ENCODE measurements at places on chromosomes 4 and X.

DNA sequence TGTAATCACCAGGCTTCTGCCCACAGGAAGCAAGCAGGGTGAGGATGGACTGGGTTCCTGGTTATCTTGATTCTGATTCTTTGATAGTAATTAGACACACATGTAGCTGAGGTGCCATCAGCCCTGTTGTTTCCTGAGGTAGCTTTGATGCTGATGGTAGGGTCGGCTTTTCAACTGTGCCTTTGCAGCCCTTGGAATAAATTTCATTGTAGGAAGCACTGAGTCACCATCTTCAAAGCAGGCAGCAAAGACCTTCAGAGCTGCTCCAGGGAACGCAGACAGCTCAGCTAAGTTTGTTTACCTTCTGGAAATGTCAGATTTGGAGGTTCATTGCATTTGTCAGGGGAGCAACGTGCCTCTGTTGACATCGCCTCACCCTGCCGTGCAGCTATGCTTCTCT lies 135.4 kb downstream of the ASMT start:
- no peaks in the 10 kb centered on the region for H3K4me1 ChIP-seq
- H3K4me3 ChIP-seq: no peak overlapping the region
- no peaks in the 10 kb centered on the region for H3K36me3 ChIP-seq
- H3K27ac ChIP-seq: no peak overlapping the region

DNA sequence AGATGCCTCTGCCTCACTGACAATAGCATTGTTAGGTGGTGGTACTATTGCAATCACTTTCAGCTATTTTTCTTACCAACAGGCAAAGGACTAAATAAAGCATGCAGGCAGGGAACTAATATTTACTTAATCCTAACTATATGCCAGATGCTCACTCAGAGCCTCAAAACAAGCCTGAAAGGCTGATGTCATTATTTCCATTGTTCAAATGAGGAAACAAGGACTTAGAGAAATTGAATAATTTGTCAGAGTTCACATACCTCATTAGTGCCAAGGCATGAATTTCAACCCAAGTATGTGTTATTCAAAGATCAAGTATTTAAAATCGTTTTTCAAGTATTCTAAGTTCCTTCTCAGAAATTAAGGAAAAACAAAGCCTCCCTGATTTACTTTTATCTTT lies 374.9 kb upstream of the TECRL start:
- no peaks in the 10 kb centered on the region for H3K27me3 ChIP-seq
- H3K36me3 ChIP-seq: no peaks in the 10 kb centered on the region
- no peak overlapping the region for H3K4me3 ChIP-seq
- DNase-seq: no peak
- H3K27ac ChIP-seq: no peak overlapping the region
- H3K4me1 ChIP-seq: no peaks in the 10 kb centered on the region

GRCh38 chrX:56802428-56802827 lies 73.4 kb downstream of the NBDY start:
- H3K4me3 ChIP-seq: peak overlapping the region; percentile 47
- H3K27me3 ChIP-seq: no peaks in the 10 kb centered on the region
- DNase-seq: no peak
- no peak overlapping the region for H3K27ac ChIP-seq

DNA sequence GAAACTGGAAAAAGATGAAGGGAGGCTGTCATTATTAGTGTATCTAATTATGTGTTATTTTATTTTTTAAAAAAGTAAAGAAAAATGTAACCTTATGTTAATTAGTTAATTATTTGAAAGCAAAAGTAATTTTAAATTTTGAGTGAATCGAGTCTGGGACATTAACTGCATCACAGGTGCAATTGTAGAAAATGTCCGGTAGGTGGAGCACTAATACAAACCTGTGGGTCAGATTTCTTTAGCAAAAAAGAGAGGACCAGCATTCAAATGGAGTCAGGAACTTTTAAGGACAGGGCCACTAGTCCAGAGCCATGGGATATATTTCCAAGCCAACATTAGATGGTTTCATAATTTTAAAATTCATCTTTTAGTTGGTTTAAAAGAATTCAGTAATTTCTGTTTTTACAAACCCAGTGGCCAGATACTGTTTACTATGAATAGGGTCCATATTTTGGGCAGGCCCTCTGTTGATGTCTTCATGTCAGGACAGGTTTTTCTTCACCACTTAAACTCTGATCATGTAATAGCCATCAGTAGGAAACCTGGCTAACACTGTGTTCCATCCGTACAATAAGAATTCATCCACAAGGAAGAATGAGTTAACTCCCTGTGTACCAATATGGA lies 27.2 kb downstream of the BST1 start:
- no peaks in the 10 kb centered on the region for H3K36me3 ChIP-seq
- H3K27me3 ChIP-seq: no peaks in the 10 kb centered on the region
- H3K4me1 ChIP-seq: no peaks in the 10 kb centered on the region
- no peak overlapping the region for H3K27ac ChIP-seq

GRCh38 chr4:94274912-94275311 lies 67.2 kb downstream of the SMARCAD1 start:
- DNase-seq: no peak
- no peaks in the 10 kb centered on the region for H3K4me1 ChIP-seq
- H3K27ac ChIP-seq: no peak overlapping the region
- H3K4me3 ChIP-seq: no peak overlapping the region
- no peaks in the 10 kb centered on the region for H3K27me3 ChIP-seq

DNA sequence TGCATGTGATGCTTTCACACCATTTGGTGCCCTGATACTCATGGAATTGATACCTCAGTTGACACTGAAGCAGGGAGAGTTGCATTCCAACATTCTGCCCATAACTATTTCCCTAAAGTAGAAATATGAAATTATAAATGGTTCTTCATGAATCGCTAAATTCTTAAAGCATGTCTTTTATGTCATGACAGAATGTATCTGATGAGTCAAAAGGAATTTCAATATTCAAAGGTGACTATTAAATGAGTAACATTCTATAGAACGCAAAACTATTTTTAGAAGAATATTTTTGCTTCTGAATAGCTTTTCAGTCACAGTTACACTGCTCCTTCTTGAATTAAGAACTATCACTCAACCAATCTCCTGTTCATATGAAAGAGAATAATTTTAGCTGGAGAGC lies 152.8 kb downstream of the ADGRA3 start:
- H3K27me3 ChIP-seq: no peaks in the 10 kb centered on the region
- DNase-seq: no peak
- H3K27ac ChIP-seq: no peak overlapping the region
- H3K36me3 ChIP-seq: no peaks in the 10 kb centered on the region
- H3K4me1 ChIP-seq: no peaks in the 10 kb centered on the region

DNA sequence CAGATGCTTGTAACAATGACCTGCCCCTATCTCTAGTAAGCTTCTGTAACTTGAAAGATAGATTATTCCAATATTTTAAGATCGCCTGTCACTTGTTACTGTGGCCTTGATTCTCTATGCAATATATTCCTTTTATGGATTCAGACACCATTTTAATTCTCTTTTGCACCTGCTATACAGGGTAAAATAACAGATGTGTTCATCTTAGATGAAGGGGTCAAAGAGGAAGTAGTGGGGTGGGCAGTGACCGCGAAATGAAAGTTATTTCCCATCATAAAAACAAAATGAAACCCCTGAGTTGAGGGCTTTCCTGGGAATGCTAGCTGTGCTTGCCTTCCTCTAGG lies 175.9 kb downstream of the TSPAN5 start:
- H3K36me3 ChIP-seq: no peaks in the 10 kb centered on the region
- no peaks in the 10 kb centered on the region for H3K4me1 ChIP-seq
- no peak overlapping the region for H3K27ac ChIP-seq
- H3K4me3 ChIP-seq: no peak overlapping the region

GRCh38 chrX:48972220-48973164 lies 848 bp upstream of the KCND1 start:
- peak overlapping the region; percentile 56 for H3K27ac ChIP-seq
- H3K36me3 ChIP-seq: no peaks in the 10 kb centered on the region
- peak; percentile 30 for DNase-seq
- H3K4me1 ChIP-seq: no peaks in the 10 kb centered on the region
- peak overlapping the region; percentile 22 for H3K4me3 ChIP-seq
- no peaks in the 10 kb centered on the region for H3K27me3 ChIP-seq

- H3K36me3 ChIP-seq: no peaks in the 10 kb centered on the region
- H3K27me3 ChIP-seq: no peaks in the 10 kb centered on the region
- no peaks in the 10 kb centered on the region for H3K4me1 ChIP-seq
Observed at GRCh38 chrX:48753708-48754228, 7.8 kb upstream of the GLOD5 start.

- H3K4me1 ChIP-seq: no peaks in the 10 kb centered on the region
- H3K36me3 ChIP-seq: no peaks in the 10 kb centered on the region
- no peak overlapping the region for H3K4me3 ChIP-seq
- no peak for DNase-seq
- no peak overlapping the region for H3K27ac ChIP-seq
Observed at GRCh38 chr4:2712261-2712842, 43.8 kb downstream of the TNIP2 start.

- DNase-seq: no peak
- H3K4me1 ChIP-seq: no peaks in the 10 kb centered on the region
- H3K36me3 ChIP-seq: no peaks in the 10 kb centered on the region
- H3K27me3 ChIP-seq: no peaks in the 10 kb centered on the region
- no peak overlapping the region for H3K4me3 ChIP-seq
- no peak overlapping the region for H3K27ac ChIP-seq
Observed at GRCh38 chr4:117134386-117134785, 49.0 kb upstream of the TRAM1L1 start.

DNA sequence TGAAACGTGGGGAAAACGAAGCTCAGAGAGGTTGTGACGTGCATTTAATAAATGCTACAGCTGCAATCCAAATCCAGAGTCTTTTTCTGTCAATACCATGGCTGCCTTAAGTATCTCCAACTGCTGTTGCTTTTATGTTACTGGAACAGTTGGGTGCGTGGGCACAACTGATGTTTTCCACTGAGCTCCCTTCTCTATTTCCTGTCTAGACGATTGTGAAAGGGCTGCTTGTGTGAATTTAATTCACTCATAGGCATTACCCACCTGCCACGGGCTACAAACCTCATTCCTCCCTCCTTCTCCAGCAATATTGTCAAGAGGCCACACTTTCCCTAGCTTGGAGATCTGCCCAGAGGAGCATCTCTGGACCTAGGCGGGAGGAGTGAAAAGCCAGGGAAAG lies 526.0 kb downstream of the MID1IP1 start:
- H3K4me1 ChIP-seq: no peaks in the 10 kb centered on the region
- H3K27me3 ChIP-seq: no peaks in the 10 kb centered on the region
- no peak for DNase-seq

DNA sequence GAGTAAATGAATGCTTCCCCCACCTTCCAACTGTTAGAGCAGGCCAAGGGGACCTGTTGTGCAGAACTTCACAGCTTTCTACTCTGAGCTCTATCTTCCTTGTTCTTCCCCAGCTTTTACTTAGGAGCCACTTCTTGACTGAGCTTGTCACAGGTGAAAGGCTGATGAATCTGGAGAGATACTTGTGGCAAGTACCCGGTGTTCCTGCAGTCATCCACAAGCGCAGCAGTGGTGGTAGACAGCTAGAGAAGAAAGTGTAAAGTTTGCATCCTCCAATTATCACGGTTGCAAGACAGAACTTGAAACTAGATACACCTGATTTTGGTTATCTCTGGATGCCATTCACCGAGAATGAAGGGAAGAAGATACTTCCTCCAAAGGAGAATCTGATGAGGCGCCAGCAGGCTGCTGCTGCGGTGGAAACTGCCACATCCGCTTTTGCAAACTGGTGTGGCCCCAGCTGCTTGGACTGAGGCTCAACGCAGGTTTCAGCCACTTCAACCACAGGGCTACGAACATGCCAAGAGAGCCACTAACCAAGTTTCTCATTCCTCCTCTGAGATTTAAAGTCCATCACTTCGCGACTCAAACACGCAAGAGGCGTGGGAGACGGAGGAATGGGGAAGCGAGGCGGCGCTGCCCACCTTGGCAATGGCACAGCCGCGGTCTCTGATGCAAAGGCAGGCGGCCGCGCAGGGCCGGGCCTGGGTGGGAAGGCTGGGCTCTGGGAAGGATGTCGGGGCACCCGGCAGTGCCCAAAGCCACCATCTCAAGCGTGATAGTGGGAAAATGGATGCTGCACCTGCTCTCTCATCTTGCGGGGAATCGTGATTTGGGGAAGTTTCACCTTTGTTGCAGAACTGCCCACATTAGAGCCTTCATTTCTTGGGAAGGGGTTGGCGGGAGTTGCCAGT lies 1.3 kb upstream of the FHIP1A start:
- no peaks in the 10 kb centered on the region for H3K27me3 ChIP-seq
- DNase-seq: peak; percentile 15
- no peak overlapping the region for H3K27ac ChIP-seq
- H3K4me3 ChIP-seq: peak overlapping the region; percentile 53

DNA sequence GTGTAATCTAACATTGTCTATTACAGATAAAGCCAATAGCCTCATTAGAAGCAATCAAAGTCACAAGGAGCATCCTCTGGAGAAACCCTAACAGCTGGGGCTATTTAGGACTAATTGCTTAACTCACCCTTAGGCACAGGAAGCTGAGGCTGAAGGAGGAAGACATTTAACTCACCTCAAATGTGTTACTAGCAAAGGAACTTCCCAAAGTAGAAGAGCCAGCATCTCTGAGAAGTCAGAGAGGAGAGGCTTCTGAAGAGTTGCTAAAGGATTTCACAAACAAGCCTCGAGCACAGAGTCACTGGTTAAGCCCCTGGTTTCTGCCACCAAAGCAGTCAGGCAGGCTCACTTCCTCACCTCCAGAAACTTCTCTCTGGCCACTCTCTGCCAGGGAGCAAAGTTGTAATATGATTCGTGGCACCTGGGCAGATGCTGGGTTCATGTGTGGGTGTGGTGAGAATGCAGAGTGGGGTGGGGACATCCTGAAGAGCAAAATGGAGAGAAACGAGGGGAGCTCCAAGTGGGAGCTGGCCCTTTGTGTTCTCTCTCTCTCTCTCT lies 201.3 kb downstream of the HS6ST2 start:
- DNase-seq: no peak
- H3K36me3 ChIP-seq: no peaks in the 10 kb centered on the region
- no peaks in the 10 kb centered on the region for H3K4me1 ChIP-seq
- H3K4me3 ChIP-seq: no peak overlapping the region

GRCh38 chr4:9849538-9849920 lies 68.1 kb downstream of the DRD5 start:
- no peak overlapping the region for H3K4me3 ChIP-seq
- no peak overlapping the region for H3K27ac ChIP-seq
- DNase-seq: no peak
- H3K27me3 ChIP-seq: no peaks in the 10 kb centered on the region
- no peaks in the 10 kb centered on the region for H3K4me1 ChIP-seq

DNA sequence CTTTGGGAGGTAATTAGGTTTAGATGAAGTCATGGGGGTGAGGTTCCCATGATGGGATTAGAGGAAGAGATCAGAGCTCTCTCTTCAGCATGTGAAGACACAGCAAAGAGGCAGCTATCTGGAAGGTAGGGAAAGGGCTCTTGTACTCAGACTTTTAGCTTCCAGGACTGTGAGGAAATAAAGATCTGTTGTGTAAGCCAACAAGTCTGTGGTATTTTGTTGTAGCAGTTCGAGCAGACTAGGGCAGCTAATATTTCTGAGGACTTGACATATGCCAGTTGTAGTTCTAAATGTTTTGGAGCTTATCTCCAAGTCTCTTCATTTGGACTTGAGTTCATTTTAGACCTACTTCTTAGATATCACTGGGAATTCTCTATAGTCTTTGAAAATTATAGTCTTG lies 137.3 kb upstream of the PDE5A start:
- no peaks in the 10 kb centered on the region for H3K4me1 ChIP-seq
- H3K36me3 ChIP-seq: no peaks in the 10 kb centered on the region
- no peak overlapping the region for H3K4me3 ChIP-seq
- no peak for DNase-seq

- H3K4me3 ChIP-seq: no peak overlapping the region
- H3K27me3 ChIP-seq: no peaks in the 10 kb centered on the region
- H3K36me3 ChIP-seq: no peaks in the 10 kb centered on the region
Observed at GRCh38 chrX:3697701-3698279, 15.7 kb downstream of the PRKX start.

- no peaks in the 10 kb centered on the region for H3K4me1 ChIP-seq
- no peak overlapping the region for H3K27ac ChIP-seq
- no peaks in the 10 kb centered on the region for H3K27me3 ChIP-seq
- no peaks in the 10 kb centered on the region for H3K36me3 ChIP-seq
- no peak for DNase-seq
- H3K4me3 ChIP-seq: no peak overlapping the region
Observed at GRCh38 chrX:150536455-150537116, 31.8 kb upstream of the MTM1 start.

Measured in uterus (tissue), 4 donors.